ENCODE measurements at places on chromosomes 13 and 19.

GRCh38 chr19:1133471-1133929 lies 29.7 kb downstream of the GPX4 start:
- no peak for DNase-seq

DNA sequence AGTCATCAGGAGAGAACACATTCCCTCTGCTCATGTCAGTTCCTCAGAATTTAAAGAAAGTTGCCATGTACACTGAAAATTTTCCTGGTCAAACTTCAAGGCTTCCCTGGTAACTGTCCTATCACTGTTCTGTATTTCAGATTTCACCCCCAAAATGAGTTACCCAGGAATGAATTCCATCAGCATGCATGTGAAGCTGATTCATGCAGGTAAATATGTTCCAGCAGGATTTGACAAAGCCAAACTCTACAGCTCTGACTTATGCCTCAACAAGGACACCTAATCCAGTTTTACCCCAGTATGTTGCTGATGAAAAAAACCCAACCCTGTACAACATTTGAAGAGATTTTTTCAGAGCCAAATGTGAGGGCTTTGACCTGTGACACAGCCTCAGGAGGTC lies 21.5 kb downstream of the LIG4 start:
- DNase-seq, result no peak

GRCh38 chr19:4088975-4089374 lies 22.3 kb upstream of the ZBTB7A start:
- DNase-seq, result no peak

DNA sequence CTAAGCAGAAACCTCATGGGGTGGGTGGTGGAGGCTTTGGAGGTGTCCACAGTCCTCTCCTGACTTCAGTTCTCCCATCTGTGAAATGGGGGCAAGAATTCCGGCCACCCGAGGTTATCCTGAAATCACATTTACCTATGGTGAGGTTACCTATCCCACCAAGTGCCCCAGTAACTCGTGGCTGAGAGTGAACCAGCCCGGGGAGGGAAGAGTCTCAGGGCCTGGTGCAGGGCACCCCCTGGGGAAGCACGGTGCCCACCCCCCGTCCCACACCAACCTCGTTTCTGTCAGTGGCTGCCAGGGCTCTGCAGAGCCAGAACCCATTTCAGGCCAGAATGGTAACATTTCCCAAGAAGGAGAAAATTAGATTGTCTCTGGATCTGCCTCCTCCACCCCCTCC lies 83.7 kb upstream of the VSTM2B start:
- DNase-seq, result no peak

GRCh38 chr13:44107357-44108121 lies 227.8 kb downstream of the LACC1 start:
- DNase-seq, result no peak

DNA sequence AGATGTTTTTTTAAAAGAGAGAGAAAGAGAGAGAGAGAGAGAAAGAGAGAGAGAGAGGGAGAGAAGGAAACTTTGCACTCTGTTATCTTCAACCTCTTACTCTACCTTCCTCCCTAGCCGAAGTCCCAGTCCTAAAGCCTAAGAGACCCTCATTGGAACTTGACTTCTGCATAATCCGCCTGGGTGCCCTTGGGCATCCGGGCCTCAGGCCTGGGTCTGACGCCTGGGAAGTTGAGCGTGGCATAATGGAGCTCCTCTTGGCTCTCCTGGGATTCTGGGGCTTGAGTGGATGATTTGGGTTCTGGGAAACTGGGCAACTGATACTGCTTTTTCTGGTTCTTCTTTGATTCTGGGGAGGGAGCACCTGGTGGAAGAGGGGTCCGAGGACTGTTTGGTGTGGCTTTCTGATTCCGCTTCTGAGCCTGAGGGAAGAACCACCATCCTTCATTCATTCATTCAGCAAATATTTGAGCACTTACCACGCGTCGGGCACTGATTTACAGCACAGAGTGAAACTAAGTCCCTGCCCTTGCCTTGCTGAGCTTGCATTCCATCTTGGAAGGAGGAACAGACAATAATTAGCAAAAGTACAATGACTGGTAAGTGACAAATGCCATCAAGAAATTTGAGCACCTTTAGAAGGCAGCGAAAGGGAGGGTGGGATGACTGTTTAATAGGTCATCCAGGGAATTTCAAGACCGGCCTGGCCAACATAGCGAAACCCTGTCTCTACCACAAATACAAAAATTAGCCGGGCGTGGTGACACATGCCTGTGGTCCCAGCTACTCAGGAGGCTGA lies 6.3 kb downstream of the SIGLEC10 start:
- DNase-seq, result no peak

GRCh38 chr13:46720189-46720588 lies 76.8 kb downstream of the ESD start:
- DNase-seq, result no peak

GRCh38 chr19:49685845-49686332 lies 3.5 kb upstream of the ADM5 start:
- no peak for DNase-seq

GRCh38 chr19:30584090-30584489 lies 211.9 kb downstream of the ZNF536 start:
- DNase-seq, result peak; percentile 95

GRCh38 chr19:35247526-35248309 lies 1.1 kb upstream of the LSR start:
- peak; percentile 24 for DNase-seq

- DNase-seq, result no peak
Measured at GRCh38 chr13:105936816-105937215, 598.6 kb downstream of the EFNB2 start.

GRCh38 chr19:5828661-5829566 lies 10.6 kb downstream of the FUT6 start:
- peak; percentile 81 for DNase-seq

- DNase-seq, result no peak
Measured at GRCh38 chr13:41554626-41555386, 97.5 kb downstream of the RGCC start.

DNA sequence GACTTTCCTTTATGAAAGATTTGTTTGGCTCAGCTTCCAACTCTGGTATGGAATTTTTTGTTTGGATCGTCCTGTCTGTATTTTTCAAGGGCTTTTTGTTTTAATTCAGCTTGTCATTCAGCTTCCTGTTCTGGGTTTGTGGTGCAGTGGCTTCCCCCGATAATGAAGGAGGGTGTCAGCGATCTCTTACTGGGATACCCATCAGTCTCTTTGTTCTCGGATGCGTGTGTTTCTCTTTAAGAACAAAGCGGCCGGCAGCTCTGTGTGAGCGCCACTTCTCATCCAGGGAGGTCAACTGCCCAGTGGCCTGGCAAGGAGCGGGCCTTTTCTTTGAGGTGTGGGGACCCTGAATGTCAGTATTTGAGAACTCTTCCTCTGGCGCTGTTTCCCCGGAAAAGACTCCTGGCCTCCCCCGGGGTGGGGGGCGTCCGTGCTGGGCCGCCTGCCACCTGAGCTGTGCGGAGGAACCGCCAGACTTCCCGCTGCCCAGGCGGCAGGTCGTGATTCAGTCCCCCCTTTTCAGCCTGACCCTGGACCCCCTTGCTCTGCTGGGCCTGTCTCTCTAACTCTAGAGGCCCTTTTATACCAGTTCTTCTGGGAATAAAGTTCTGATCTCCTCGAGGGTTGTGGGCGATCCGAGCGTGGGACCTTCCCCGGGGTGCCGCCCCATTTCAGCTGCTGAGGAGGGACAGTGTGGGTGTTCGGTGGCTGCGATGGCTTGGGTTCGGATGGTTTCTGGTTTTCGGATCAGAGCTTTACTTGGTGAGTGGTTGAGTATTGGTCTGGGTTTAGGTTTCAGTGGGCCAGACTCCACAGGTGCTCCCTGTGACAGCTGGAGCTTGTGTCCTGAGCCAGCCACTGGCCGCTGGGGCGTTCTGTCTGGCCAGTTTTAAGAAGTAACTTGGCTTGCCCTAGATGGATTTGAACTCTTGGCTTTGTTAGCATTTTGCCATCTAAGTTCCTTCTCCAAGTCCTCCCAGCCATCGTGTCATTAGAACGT lies 3.4 kb downstream of the SF3A2 start:
- DNase-seq, result no peak

DNA sequence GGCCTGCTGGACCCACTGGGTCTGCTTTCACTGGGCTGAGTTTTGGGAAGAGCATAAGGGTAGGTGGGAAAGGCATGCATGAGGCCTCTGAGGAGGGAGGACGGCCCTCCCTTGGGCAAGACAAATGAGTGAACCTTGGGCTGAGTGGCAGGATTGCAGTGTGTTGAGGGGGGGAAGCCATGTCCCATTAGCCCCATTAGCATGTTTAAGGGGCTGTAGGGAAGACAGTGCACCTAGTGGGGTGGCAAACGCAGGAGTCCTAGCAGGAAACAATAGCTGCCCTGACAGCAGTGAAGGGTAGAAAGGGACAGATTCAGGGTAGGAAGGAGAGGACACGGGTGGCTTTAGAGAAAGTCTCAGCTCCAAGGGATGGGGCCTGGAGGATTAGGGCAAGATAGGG lies 3.1 kb upstream of the ZBTB45 start:
- DNase-seq, result no peak

GRCh38 chr19:14198384-14199376 lies 7.3 kb downstream of the ADGRL1 start:
- peak; percentile 79 for DNase-seq

DNA sequence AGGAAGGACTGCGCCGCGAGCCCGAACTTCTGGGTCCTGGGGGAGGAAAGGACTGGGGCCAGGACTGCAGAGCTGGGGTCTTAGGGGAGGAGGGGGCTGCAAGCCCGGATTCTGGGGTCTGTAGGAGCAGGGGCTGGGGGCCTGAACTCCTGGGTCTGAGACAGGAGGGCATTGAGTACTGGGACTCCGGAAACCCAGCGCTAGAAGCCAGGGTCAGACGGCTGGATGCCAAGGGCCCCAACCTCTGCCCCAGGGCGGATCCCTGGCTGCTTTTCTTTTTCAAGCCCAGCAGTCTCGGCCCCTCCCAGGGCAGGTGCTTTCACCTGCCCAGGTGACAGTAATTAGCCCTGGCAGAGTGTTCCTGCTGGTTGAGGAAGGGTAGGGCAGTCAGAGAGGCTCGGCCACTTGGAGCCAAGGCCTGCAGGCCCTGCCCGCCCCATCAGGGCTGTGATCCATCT lies 2.3 kb downstream of the MYH14 start:
- no peak for DNase-seq

GRCh38 chr13:50370303-50370950 lies 355.2 kb downstream of the KCNRG start:
- DNase-seq, result no peak

DNA sequence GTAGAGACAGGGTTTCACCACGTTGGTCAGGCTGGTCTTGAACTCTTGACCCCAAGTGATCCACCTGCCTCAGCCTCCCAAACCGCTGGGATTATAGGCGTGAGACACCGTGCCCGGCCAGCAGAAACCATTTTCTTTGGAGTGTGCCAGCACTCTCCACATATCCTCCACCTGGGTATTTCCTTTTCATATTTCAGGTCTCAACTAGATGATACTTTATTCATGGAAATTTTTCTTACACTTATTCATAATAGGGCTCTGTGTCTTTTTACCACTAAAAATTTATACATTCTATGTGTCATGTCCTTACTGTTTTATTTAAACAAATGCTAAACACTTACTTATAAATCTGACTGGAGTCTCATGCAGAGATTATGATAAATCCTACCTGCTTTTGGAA lies 305.9 kb downstream of the PCDH20 start:
- no peak for DNase-seq

- DNase-seq, result no peak
Measured at GRCh38 chr13:82439159-82439904, 1442.9 kb downstream of the SLITRK1 start.

- no peak for DNase-seq
Measured at GRCh38 chr13:40515702-40516101, 150.7 kb downstream of the FOXO1 start.

GRCh38 chr13:81487151-81487550 lies 1146.2 kb upstream of the SPRY2 start:
- DNase-seq, result peak; percentile 78

GRCh38 chr19:21604351-21604926 lies 99.0 kb downstream of the ZNF429 start:
- peak; percentile 13 for DNase-seq

GRCh38 chr13:34959489-34959888 lies 17.4 kb downstream of the NBEA start:
- no peak for DNase-seq

GRCh38 chr19:17944301-17944700 lies 11.5 kb downstream of the CCDC124 start:
- DNase-seq, result no peak

All from NCI-H82 (cell line).